ENCODE measurements at places on chromosomes 4 and X.

DNA sequence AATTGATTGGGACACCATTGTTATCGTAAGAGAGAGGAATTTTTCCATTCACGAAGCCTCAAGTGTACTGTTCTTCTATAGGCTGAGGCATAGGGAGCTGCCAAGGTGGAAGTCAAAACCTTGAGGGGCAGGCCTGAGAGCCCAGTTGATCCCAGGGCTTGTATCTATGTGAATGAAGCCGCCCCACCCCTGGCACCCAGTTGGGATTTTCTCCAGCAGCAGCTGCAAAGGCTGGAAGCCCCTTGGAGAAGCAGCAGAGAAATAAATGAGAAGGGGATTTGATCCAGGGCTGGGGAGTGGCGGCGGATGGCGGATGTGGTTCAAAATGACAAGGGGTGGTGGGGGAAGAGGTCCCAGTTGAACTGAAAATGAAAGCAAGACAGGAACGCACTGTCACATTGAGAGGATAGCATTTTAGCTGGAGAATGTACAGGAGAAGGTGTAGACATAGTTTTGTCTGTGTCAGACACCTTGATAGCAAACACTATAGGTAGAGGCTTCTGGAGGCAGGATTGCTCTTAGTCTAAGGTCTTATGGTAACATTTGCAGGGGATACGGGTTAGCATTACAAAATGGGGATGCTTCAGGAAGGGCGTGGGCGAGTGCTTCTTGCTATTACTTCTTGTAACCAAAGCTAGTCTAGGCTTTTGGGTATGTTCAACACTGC, 32.6 kb downstream of the DOCK11 start:
- peak; percentile 26 for DNase-seq

DNA sequence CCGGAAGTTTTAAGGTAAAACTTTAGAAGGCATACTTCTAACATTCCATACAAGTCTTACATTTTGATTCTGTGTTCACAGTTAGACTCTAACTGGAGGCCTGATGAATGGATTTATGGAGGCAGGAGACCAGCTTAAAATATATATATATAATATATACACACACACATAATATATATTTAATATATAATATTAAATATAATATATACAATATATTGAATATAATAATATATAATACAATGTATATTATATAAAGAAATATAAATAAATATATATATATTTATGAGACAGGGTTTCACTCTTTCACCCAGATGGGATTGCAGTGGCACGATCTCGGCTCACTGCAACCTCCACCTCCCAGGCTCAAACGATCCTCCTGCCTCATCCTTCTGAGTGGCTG, 7.9 kb upstream of the CTSO start:
- no peak for DNase-seq

DNA sequence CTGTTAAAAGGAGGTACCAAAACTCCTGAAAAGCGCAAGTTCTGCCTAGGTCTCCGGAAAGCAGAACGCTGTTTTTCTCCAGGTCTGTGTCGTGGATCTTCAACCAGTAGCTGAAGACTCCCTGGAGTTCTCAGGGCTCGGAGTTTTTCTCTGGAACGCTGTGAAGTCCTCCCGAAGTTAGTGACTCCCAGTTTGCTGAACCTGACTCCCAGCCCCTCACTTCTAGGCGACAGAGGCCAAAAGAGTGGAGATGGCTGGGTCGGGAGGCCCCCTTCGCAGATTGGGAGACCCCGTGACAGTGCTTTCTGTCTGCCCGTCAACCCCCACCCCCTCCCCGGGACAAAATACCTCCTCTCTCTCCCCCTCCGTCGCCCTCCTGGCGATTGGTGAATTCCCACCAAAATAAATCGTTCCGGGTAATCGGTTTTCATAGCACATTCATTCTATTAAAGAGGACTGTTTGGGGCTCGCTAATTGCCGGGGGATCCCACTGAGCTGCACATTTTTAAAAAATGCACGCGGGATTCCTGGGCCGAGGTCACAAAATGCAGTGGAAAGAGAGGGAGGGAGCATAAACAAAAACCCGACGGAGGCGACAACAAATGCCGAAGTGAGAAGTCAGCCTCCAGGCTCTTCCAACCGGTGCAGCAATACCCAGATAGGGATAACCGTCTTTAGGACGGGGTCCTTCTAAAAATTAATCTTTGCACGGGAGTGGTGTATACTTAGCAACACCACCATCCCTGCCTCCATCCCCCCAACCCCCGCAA, 4.0 kb upstream of the MSX1 start:
- DNase-seq: no peak

- DNase-seq: no peak
These were observed 344.4 kb downstream of the RAPGEF2 start for GRCh38 chr4:159447296-159447695.

DNA sequence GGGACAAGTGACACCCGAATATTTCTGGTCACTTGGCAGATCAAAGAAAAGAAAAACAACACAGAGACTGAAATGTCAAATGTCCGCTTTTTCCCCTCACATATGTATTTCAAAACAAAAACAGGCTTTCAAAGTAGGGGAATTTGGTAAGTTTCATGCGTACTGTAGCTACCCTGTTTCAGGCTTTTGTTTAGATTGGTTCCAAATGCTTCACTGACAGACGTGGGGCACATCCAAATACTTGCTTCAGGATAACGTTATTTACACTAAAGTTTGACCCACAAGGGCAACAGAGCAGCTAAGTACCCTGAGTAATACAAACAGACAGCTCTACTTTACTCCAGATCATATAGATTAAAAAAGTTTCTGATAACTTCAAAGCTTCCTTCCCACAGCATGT, 804.5 kb upstream of the POU3F4 start:
- no peak for DNase-seq

DNA sequence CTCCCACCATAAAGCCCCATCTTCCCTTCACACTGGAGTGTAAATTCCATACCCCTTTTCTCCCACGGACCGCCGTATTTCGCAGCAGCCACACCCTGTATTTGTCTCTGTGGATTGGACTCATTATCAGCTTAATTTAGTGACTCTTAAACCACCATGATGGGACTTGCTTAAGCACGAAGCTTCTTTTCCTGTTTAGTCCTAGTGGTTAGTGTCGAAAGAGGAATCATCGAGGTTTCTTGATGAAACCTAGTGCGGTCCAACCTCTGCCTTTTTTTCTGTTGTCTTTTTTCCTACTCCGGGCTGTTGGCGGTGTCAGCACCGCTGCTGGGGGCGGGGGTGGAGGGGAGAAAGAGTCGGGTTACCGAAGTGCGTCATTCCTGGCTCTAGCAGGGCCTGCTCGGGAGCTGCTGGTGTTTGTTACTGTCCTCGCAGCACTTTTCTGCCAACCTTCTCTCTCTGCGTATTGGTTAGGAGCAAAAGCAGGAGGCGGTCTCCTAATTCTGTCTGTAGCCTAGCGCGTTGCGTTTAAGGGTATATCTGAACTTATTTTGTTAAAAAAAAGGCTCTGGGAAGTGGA, 1.4 kb downstream of the STAG2 start:
- DNase-seq: peak; percentile 72

DNA sequence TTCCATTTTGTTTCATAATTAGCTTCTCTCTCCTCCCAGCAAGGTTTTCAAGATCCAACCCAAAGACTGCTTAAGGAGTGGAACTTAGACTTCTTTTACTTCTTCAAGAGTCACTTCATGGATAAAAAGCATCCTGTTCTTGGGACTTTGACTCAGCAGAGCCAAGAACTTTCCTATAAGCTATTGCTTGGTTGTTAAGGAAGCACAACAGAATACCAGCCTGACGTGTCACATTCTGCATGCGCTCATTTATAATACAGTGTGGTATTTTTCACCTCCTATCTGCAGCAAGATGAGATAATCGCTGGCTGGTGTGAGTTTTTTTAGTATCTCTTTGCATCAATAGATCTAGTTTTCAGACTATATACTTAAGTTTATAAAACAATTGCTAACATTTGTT, 152.1 kb downstream of the PALLD start:
- DNase-seq: no peak
